Brain pericyte (primary cell): ENCODE measurements at places on chromosomes 3 and 15.

- DNase-seq: no peak
Observed at GRCh38 chr3:142863010-142863817, 25.7 kb downstream of the PCOLCE2 start.

GRCh38 chr3:21237638-21238037 is 513.4 kb downstream of the ZNF385D start:
- DNase-seq: no peak

DNA sequence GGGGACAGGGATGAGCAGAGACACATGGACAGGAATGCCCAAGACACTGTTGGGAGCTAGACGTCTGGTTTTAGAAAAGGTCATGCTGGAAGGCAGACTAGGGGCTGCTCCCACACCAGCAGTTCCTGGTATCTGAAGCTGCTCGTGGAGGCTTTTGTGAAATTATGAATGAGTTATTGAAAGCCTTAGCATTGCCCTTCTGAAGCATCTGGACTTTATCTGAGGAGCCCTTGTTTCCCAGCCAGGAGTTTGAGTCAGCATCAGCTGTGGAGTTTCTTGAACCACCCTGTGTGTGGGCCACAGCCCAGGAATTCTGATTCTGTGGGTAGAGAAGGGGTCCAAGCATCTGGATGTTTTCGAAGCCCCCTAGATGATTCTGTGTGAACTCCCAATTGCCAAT is 258.7 kb downstream of the SLCO3A1 start:
- no peak for DNase-seq

DNA sequence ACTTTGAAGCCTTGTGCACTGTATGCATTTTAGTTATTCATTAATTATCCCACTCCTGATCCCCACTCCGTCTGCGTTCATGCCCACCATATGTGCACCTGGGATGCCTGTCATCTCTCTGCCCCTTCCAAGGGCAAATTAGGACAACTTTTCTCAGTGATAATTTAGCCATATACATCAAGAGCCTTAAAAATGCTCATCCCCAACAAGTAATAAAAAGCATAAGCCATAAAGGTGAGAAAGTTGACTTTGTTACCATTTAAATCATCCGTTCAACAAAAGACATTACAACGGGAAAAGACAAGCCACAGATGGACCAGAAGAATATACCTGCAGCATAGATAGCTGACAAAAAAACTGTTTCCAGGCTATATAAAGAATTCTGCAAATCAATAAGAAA is 131.4 kb upstream of the LINGO1 start:
- no peak for DNase-seq

GRCh38 chr3:119311081-119311925 is 17.1 kb downstream of the ARHGAP31 start:
- DNase-seq: no peak

GRCh38 chr15:28125673-28126651 is 26.8 kb upstream of the OCA2 start:
- DNase-seq: no peak

- DNase-seq: no peak
Observed at GRCh38 chr3:156818890-156819289, 7.3 kb upstream of the LEKR1 start.

DNA sequence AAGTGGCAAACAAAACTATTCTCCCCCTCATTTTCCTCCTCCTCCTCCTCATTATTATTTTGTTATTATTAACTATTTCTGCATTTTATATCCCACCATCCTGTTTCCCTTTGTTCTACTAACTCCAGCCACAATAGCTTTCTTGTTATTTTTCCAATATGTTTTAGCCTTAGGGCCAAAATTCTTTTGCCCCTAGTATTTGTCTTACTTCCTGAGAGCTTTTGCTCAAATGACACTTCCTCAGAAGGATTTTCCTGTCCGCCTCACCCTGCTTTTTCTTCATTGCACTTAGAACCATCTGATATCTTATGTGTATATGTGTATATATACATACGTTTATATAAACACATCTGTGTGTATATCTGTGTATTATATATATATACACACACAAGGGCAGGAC is 32.7 kb upstream of the NUDT16 start:
- no peak for DNase-seq

GRCh38 chr3:97102641-97103040 is 288.2 kb downstream of the EPHA6 start:
- DNase-seq: no peak

DNA sequence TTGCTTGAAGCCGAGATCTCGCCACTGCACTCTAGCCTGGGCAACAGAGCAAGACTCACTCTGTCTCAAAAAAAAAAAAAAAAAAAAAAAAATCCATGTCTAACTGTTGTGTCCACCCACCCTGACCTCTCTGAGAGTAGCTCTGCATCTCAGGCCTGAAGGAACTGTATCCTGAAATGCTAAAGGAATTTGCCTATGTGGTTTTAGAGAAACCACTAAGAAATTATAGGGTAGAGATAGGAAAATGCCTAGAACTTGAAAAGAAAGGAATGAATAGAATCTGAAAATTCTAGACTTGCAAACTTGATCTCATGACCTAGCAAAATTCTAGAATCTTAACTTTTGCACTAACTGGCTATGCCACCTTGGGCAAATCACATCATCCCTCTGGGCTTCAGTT is 217.5 kb upstream of the ROPN1 start:
- DNase-seq: no peak

GRCh38 chr3:57943525-57944495 is 64.4 kb upstream of the FLNB start:
- no peak for DNase-seq

DNA sequence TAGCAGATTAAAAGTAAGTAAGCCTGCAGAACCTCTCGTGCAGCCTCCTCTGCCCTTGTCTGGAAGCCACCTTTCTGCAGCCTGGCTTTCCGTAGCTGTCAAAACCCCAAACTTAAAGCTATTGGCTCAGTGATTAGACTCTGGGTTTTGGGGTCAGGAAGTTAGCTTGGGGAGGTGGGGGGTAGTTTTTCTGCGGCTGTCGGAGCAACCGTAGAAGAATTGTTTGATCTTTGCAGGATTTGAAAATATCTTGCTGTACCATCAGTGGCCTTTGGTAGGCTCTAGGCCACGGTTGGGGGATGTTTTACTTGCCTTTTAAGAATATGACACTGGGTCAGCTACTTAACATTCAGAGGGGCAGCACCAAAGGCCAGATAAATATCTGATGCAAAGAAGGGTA is 88.4 kb upstream of the RASGRP1 start:
- no peak for DNase-seq

DNA sequence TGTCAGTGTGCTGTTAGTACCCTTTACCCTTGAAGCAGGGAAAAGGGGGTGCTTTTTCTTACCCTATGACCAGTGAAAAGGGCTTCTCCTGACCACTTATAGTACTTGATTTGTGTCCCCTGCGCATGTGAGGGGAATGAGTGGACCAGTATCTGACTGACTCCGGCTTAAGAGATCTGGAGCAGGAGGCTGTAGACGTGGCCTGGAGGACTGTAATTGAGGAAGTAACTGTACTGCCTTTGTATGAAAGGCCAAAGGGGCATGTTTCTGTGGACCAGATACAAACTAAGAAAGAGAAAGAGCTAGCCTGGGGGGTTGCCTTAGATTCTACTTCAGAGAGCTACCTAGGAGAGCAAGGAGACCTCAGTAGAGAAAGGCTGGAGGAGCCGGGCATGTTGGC is 89.9 kb upstream of the TBL1XR1 start:
- DNase-seq: no peak

- no peak for DNase-seq
Observed at GRCh38 chr15:67358391-67358790, 103.8 kb downstream of the IQCH start.

DNA sequence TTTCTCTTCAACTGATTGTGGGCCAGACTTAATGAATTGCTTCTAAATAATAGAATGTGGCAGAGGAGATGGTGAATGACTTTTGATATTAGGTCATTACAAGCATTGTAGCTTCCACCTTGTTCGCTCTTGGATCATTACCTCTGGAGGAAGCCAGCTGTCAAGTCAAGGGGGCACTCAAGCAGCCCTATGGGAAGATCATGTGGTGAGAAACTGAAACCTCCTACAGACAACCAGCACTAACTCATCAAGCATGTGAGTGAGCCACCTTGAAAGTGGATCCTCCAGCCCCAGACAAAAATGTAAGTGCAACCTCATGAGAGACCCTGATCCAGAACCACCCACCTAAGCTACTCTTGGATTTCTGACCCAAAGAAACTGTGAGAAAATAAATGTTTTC is 109.8 kb upstream of the TBC1D5 start:
- no peak for DNase-seq

GRCh38 chr3:170589113-170589512 is 3.2 kb upstream of the SLC7A14 start:
- DNase-seq: no peak

DNA sequence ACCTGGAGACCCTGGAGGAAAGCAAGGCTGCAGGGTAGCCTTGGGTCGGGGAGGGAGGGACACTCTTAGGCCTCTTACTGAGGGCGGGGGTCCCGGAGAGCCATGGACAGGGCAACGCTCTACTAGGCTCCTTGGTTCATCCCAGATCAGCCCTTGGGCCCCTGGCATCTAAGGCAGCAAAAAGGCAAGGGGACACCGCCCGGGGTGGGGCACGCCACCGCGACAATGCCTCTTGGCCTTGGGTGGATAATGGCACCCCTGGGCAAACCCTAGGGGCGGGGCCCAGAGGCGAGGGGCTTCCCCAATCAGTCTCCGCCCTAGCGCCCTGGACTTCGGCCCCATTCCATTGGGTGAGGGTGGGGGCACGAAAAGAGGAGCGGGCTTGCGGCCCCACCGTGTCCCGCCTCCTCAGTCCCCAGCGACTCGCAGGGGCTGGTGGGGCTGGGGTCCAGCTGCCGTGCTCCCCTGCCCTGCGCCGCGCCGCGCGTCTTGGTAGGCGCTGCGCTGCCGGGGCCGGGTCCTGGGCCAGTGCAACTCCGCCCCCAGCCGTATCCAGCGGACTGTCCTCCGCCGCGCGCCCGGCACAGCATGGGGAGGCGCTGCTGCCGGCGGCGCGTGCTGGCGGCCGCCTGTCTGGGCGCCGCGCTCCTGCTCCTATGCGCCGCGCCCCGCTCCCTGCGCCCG is at the start of gene CHST13:
TSS of gene CHST13 (plus strand) at position 411 of the 684 bp plus-strand sequence. CDS start at position 589, 178 bp downstream.
- no peak for DNase-seq

DNA sequence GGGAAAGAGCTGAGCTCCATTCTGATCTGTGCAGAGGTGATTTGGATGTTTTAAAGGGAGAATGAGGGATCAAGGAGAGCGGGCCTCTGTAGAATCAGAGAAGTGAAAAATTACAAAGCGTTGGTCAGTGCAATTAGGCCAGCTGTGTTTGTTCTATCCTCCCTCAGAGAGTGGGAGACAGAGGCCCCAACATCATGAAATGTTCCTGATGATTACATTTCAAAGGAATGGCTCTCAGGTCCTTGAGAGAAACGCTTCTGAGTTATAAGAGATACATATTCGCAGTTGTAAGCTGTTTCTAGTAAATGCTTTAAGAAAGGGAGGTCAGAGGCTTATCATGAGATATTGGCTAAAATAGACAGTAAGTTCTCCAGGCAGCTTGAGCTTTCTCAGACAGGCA is 15.7 kb upstream of the CAND2 start:
- DNase-seq: no peak

- no peak for DNase-seq
Observed at GRCh38 chr15:90400005-90400758, 12.1 kb downstream of the IQGAP1 start.

DNA sequence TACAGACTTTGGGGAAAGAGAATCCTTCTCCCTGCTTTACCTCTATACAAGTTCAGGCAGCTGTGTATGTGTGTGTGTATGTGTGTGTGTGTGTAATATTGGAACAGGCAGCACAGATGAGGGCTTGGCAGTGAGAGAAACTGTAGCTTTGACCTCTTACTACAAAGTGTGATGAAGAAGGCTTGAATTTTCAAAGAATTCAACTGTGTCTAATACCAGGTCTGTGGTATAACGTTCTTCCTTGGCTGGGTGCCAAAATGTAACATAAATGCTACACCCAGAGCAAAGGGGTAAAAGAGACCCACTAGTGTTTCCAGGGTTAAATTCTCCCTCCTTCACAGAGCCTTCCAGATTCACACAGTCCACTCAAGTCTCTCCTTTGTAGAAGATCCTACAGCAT is 51.1 kb downstream of the CHST2 start:
- DNase-seq: no peak

- DNase-seq: no peak
Observed at GRCh38 chr3:43246976-43247375, 39.4 kb upstream of the SNRK start.

DNA sequence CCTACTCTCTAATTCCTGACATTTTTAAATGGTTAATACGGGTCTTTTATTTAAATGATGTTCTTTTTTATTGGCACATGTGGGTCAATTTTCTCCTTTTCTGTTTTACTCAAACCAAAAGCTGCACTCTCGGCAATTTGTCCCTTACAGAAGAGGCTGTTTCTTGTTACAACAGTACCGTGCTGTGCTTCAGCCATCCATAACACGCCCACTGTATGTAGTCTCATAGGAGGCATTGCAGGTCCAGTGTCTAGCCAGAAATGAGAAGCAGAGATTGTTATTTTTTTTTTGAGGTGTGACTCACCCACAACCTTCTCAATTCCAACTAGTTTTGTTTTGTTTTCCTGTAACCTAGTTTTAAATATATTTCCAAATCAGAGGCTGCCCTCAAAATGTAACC is 164.6 kb downstream of the GMNC start:
- no peak for DNase-seq

GRCh38 chr3:64079369-64080150 is 56.3 kb upstream of the PSMD6 start:
- no peak for DNase-seq

GRCh38 chr3:141411251-141411771 is 43.0 kb downstream of the ZBTB38 start:
- DNase-seq: no peak

GRCh38 chr15:52615302-52615701 is 46.5 kb upstream of the ARPP19 start:
- DNase-seq: no peak

GRCh38 chr3:7385635-7386034 is 524.7 kb downstream of the GRM7 start:
- DNase-seq: no peak

DNA sequence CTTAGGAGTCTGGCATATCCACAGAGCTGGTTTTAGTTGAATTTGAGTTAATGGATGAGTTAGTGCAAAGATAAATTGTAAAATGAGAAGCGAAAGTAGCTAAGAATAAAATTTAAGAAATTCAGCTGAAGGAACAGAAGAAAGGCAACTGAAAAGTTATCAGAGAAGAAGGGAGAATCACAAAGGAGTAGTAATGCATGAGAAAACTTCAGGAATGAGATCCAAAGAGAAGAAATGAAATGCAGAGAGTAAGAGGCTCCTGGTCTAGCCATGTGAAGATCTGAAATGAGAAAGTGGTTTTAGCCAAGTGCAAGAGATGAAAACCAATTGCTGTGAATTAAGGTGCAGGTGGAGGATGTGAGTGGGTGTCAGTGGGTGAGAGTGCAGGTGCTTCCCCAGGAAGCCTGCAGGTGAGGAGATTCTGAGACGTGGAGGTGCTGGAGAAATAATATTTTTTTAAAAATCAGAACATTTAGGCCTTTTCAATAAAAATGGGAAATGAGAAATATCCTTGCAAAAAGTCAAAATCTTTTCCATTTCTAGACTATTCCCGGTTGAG is 18.5 kb downstream of the KBTBD8 start:
- DNase-seq: no peak
